ENCODE measurements at places on chromosomes 3 and 15. TPM values are rescaled to one million over a fixed set of nuclear protein-coding genes. Genes with fewer than 3 reads are reported as not detected.

GRCh38 chr3:143307613-143308183 lies 188.1 kb downstream of the CHST2 start:
- DNase-seq: no peak

- no peak for DNase-seq
These were observed 41.4 kb upstream of the BOC start for GRCh38 chr3:113169891-113170452.

ACKR2 gene
- 0.72 TPM for total RNA-seq

DNA sequence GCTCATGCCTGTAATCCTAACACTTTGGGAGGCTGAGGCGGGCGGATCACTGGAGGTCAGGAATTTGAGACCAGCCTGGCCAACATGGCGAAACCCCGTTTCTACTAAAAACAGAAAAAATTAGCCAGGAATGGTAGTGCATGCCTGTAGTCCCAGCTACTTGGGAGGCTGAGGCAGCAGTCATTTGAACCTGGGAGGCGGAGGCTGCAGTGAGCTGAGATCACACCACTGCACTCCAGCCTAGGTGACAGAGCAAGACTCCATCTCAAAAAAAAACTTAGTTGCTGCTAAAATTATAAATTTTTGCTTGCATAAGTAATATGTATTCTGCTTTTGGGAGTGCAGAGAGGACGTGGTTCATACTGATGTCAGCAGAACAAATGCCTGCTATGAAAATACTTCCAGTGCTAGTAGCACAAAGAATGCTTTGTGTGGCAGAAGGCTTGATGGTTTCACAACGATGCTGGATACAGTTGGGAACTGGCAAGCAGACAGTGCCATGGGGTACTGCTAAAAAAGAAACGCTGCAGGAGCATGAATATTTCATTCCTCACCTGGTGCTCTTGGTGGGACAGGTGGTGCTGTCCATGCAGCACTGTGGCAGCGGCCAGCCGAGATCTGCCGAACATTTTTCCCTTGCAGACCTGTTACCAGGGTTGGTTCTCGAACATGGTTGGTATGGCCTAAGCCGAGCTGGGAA lies 31.1 kb downstream of the FBXL22 start:
- no peak for DNase-seq

DNA sequence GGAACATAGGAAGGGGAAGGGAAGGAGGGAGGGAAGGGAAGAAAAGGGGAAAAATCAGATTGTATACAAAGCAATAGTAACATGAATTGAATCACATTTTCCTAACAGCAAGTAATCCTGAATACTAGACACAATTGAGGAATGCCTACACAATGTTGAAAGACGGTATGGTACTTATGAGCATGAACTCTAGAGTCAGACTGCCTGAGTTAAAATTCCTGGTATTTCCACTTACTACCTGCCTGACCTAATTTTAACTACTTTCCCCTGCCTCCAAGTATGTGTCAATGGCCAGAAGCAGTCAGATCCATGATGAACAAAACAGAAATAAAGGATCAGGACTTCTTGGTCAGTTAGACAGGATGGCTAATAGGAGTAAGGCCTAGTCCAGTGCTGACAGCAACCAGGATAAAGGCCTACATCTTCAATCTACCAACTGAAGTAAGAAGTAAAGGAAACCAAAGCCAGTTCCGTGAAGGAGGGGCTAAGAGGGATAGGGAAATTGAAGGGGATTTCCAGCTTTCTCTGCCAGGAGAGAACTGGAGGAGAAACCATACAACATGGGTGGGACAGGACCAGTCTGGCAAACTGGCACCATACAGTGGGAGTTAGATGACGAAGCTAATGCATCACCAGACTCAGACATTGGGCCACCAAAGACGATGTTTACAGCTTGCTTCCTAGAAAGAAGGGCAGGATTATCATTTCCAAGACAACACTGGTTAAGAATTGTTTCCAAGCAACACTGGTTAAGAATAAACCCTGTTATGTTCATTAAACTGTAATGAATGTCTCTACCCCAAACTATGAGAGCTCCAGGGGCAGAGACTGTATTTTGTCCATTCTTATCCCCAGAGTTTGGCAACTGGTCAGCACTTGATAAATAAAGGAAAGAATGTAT lies 151.6 kb upstream of the UBE2E2 start:
- no peak for DNase-seq

GRCh38 chr3:46378426-46378942 lies 7.7 kb downstream of the CCR5 start:
- peak; percentile 76 for DNase-seq

GRCh38 chr3:114329823-114330222 lies 36.0 kb downstream of the TIGIT start:
- no peak for DNase-seq

- no peak for DNase-seq
These were observed 613.4 kb downstream of the FOXP1 start for GRCh38 chr3:70970171-70970570.

DNA sequence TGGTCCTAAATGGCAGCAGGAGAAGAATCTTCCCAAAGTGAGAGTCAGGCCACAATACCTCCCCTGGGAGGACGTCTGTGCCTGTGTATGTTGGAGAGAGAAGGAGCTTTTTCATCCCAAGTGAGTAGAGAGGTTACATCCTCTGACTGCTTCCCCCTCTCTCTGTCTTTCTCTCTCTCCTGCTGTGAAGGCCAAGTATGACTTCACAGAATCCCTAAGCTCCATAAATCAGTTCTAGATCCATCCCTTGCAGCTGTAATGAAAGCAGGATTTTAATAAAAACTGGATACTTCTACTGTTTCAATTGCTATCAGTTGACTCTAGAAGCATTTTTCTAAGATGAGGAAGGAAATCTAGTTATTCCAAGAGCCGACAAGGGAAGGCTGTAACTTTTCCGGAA lies 389.1 kb upstream of the PROK2 start:
- no peak for DNase-seq

DNA sequence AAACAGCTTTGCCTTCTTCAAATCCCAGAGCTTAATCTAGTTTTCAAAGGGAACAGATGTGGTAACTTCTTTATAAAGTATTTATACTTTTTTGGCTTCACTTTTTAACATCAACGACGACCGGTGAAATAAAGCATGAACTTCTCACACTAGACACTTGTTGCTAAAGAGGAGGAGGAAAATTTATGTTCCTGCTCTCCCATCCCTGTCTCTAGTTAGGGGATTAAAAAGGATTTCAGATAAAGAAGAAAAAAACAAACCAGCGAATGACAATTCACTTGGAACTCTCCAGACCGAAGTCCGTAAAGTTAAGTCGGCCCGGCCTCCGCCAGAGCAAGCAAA lies 672 bp downstream of the NEDD4 start:
- DNase-seq: no peak

GRCh38 chr3:94115482-94115881 lies 52.6 kb downstream of the NSUN3 start:
- DNase-seq: no peak

SEMA3G gene
- 0.55 TPM for total RNA-seq

EPHB1 gene
- not detected for total RNA-seq

DNA sequence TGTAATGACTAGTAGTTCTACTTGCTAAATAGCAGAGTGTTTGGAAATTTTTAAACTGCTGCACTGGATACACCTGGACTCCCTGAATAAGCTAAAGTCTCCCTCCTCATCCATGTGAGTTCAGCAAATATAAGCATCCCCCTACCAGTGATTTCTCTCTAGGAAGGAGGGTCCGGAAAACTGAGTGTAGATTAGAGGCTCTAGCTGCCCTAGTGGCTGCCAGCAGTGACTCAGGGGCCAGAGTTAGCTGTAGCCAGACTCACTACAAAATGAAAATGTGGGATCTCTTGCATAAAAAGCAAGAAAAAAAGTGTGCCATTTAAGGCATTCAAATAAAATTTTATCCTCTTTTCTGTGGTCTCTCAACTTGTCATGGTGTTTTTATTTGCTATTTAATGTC lies 485.0 kb upstream of the ATP11B start:
- no peak for DNase-seq

DNA sequence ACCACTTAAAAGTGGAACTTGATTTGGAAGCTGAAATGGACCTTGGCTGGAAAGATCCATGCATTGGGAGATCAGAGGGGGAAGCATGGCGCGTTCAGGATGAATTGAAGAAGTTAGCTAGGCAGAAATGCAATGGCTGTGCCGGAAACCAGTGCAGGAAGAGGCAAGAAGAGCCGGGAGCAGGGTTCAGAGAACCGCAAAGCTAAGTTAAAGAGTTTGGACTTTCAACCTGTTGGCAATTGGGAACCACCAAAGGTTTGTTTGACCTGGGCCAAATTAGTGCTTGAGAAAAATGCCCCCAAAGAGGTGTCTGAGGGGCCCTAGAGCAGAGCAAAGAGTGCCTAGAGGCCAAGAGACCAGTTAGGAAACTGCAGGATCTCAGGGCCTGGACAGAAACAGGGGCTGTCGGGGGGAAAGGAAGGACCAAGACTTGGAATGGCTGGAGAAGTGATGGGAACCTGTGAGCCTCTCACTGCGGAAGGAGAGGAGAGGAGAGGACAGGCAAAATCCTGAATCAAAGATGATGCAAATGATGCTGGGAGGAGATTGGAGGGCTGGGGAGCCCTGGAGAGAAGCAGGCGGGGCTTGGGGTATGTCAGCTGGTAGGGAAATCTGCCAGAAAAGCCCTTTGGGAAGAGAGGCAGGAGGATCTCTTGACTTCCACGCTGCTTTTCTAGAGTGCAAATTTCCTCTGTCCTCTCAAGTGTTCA lies 49.3 kb downstream of the FAM174B start:
- no peak for DNase-seq

TMEM207 gene
- total RNA-seq: not detected

Measured in natural killer cell (primary cell).